ENCODE measurements at places on chromosomes 16 and 17.

DNA sequence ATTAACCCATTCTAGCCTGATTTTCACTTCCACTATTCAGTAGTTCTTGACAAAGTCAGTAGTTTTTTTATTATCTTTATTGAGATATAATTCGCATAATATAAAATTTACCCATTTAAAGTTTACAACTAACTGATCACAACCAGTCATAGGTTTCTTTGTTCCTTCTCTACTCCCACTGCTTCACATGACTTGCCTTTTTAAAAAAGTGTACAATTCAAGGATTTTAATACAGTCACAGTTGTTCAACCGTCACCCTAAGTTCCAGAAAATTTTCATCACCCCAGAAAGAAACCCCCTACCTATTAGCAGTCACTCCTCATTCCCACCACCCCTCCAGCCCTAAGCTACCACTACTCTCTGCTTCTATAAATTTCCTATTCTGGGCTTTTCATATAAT is 162.5 kb downstream of the TRIM37 start:
- DNase-seq = no peak

DNA sequence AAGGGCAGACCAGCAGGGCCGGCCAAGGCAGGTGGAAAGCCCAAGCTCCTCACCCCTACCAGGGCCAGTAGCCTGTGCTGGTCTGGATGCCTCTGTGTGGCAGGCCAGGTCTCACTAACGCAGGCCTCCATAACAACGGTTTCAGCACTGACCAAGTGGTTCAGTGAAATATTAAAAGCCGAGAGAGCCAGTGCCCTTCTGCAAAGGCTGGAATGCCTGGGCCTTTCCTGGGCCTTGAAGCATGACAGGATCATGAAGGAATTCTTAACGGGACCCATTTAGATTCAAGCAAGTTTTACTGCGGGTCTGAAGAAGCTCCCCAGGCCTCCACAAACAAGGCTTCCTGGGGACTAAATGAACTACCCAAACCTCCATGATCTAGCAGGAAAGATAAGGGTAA is 16.3 kb downstream of the ADAD2 start:
- DNase-seq = no peak

DNA sequence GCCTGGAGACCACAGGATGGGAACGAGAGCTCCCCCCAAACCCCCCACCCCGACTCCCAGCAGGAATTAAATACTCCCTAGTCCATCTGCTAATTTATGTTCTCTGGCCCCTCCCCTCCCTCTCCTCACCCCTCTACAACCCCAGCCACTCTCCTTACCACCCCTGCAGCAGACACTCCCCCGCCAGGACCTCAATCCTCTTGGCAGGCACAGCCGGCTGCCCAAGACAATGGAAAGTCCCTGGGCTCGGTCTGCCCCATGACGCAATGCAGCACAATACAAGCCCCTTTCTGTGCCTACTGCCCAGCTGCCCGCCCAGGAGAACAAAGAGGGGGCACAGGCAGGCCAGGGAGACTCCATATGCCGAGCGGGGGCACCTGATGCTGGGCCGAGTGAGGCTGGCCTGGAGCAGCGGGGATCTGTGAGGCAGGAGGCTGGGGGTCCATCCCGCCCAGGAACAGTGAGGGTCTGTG is 30.3 kb upstream of the CDC42EP4 start:
- DNase-seq = no peak

GRCh38 chr16:15976929-15977637 is 27.7 kb downstream of the ABCC1 start:
- no peak for DNase-seq

- no peak for DNase-seq
Measured at GRCh38 chr16:64659866-64660265, 462.0 kb downstream of the CDH11 start.

GRCh38 chr16:2328428-2328827 is 12.1 kb downstream of the ABCA3 start:
- no peak for DNase-seq

- DNase-seq = no peak
Measured at GRCh38 chr16:22333457-22333994, 36.3 kb downstream of the POLR3E start.

DNA sequence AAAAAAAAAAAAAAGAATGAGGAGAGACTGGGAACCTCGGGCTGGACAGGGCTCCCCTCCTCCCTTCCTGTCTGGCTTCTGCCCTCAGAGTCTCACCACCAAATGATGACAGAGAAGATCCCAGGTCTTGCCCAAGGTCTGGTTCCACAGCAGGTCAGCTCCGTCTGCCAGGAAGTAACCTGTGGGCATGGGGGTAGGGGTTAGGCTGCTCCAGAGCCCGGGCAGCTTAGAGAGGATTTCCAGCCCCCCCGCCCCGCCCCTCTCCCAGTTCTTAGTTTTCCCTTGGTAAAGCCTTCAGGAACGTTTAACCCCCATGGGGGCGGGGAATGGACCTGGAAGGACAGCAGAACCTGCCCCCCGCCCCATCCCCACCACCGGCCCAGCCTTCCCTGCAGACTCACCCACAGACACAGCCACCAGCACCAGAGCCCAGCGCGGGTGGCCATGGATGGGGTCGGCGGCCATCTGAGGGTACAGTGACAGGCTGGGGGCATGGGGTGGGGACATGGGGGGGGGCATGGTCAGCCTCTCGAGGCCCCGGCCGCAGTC is 700 bp downstream of the TLCD2 start:
- DNase-seq = no peak

DNA sequence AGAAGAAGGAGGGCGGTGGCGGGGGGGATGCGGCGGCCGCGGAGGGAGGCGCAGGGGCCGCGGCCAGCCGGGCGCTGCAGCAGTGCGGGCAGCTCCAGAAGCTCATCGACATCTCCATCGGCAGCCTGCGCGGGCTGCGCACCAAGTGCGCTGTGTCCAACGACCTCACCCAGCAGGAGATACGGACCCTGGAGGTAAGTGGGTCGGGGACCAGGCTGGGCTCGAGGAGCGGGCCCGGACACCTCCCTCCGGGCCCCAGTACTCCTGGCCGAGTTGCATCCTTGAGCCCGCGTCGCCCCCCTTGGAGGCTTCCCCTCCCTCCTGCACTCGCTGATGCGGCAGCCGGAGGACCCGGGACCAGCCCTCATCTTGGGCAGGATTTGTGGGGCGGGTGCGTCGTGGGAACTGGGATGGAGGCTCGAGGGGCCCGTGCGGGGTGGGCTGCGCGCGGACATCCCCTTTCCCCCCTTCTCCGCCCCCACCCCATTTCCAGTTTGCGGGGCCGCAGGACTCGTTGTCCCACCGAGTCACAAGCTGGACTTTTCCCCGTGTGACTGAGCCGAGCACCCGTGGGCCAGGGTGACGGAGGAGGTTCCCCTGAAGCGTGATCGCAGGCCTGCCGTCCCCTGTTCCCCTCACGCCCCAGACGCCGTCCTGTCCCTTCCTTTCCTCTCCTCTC is 572 bp downstream of the KSR1 start:
- no peak for DNase-seq

GRCh38 chr16:9112166-9112843 is 20.9 kb downstream of the HAPSTR1 start:
- DNase-seq = no peak

DNA sequence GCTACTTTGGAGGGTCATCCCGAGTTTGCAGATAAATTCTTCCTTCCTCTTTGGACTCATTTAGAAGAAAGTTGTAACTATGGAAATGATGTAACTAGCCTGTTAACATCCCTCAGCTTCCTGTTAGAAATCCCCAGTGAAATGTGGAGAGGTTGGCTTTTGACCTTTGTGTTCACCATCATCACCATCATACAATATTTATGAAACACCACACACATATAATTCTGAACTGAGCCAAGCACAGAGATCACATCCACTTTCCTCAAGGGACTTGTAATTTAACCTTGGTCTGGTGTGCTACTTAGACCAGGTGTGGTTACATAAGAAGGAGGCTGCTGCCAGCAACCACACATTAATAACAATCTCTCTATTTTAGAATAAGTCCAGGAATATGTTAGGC is 2.5 kb downstream of the CAPNS2 start:
- DNase-seq = no peak

GRCh38 chr17:19973156-19973555 is 4.5 kb downstream of the AKAP10 start:
- DNase-seq = no peak

DNA sequence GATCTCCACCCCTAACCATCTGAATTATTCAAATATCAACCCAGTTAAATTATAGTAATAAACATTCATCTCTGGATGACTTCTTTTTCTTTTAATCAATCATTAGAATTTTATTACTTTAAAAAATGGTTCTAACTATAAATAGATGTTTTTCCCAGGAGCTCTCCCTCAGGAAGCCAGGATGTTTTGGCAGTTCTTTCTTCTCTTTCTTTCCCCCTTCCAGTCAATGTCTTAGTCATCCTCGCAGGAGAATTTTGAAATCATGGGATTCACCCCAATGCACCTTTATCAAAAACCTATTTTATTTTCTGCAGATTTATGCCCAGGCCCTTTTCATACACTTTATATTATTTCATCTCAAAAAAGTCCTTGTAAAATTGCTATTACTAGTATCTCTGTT is 711.6 kb downstream of the CDH11 start:
- DNase-seq = no peak

- DNase-seq = no peak
Measured at GRCh38 chr16:73190256-73190655, 142.3 kb upstream of the ZFHX3 start.

DNA sequence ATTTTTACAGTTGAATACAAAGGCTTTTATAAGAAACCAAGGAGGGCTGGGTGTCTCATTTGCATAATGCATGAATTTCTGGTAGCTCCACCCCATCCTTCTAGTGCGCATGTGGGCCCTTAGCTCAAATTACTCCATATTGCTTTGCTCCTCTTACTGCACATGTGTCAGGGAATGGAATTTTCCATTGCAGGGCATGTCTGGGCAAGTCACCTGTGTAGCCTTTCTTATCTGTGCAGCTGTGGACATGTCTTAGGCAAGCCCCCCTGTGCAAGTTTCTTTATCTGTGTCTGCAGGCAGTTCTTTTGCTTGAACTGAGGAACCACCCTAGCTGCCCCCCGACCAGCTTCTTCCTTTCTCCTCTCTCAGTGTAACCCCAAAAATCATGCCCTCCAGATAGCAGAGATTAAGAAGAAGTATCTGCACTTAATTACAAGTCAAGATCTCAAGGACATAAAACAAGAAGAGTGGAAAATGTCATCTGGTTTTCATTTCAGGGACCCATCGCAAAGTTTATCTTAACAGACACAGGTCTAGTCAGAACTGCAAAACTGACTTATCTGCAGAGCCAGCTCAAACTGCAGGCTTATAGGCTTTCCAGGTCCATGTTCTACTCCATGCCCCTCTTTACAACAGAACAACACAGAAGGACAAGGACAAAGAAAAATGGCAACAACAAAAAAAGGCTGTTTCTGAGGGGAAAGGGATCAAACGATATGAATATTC is 137.9 kb upstream of the HS3ST4 start:
- DNase-seq = no peak

DNA sequence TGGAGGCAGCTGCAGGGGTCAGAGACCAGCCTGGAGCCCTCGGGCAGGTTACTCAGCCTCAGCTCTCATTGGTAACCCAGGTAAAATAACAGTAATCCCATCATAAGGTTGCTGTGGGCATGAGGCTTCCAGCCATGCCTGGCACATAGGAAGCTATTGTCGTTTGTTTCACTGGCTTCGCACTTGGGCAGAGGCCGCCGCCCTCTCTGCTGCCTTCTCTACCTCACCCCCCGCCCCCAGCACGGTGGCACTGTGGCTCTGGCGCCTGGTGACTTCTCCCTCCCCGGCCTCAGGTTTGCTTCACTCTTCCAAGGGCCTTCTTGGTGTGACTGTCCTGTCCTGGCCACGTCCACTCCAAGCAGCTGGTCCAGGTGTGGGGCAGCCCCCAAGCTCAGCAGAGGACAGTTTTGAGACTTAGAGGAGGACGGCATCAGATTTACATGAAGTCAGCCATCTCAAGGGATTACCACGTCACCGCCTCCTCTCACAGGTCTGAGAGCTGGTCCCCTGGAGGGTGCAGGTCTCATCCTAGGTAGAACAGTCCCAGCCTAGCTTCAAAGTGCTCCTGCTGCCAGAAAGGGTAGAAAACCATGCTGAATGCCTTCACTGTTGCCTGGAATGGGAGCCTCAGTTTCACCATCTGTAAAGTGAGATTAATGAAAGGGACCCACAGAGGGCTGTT is 34.8 kb downstream of the SREBF1 start:
- no peak for DNase-seq

- no peak for DNase-seq
Measured at GRCh38 chr17:1434150-1434549, 21.9 kb downstream of the CRK start.

DNA sequence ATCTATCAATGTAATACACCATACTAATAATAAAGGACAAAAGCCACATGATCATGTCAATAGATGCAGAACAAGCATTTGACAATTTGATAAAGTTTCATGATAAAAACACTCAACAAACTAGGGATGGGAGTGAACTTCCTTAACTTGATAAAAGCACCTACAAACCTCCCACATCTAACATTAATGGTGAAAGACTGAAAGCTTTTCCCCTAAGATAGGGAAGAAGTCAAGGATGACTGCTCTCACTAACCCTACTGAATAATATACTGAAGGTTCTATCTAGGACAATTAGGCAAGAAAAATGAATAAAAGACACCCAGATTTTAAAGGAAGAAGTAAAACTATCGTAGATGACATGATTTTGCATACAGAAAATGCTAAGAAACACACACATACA is 10.4 kb upstream of the DYNLL2 start:
- DNase-seq = no peak

GRCh38 chr16:54282202-54282927 is 4.2 kb downstream of the IRX3 start:
- DNase-seq = no peak

DNA sequence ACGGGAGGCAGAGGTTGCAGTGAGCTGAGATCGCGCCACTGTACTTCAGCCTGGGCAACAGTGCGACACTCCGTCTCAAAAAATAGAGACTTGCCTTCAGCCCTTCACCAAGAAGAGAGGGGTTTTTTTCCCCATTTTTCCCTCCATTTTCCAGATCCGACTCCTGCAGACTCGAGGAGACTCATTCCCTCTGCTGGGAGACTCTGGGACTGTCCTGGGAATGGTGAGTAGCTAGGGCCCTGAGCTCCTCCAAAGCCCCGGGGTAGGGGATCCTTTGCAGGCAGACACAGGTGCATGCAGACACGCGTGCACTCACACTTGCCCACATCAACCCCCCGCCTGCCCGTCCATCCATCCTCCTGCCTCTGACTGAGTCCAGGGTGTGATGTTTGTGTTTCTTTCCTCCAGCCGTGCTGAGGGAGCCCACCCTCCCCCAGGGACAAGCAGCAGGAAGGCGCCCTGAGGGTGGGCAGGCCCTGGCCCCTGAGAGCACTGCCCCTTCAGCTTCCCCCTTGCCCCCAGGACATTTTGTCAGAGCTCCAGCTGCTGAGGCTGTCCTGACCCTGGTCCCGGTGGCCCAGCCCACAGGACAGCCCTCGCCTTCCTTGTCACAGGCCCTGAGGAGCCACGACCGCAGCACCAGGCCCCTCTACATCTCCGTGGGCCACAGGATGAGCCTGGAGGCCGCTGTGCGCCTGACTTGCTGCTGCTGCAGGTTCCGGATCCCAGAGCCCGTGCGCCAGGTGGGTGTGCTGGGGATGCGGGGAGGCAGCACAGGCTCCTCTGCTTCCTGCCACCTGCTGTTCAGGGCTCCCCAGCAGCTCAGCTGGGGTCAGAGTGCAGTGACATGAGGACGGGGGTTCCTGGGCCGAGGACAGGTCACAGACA is 10.2 kb downstream of the ENDOV start:
- no peak for DNase-seq

- DNase-seq = no peak
Measured at GRCh38 chr17:69300222-69300621, 26.7 kb downstream of the ABCA5 start.

- no peak for DNase-seq
Measured at GRCh38 chr16:20960899-20961298, 60.3 kb downstream of the LYRM1 start.
